SIG-M5 (cell line): ENCODE measurements at places on chromosomes 1 and 21.

- DNase-seq = no peak
Observed at GRCh38 chr1:75265792-75266191, 131.6 kb downstream of the LHX8 start.

DNA sequence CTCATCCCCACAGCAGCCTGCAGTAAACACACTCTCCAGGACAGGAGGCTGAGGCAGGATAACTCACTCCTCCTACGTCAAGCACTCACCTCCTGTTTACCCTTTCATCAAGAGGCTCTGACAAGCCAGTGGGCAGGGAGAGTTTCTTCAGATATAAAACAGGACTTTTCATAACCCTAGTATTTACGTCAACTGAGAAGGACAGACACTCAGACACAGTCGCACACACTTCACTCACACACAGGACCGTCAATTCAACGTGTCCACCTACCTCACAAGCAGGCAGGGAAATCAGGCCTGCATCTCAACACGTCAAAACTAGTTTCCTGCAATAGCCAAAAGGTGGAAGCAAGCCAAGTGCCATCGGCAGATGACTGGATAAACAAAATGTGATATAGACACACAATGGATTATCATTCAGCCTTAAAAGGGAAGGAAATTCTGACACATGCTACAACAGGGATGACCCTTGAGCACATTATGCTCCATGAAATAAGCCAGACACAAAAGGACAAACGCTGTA is 48.6 kb downstream of the ITPKB start:
- DNase-seq = no peak

DNA sequence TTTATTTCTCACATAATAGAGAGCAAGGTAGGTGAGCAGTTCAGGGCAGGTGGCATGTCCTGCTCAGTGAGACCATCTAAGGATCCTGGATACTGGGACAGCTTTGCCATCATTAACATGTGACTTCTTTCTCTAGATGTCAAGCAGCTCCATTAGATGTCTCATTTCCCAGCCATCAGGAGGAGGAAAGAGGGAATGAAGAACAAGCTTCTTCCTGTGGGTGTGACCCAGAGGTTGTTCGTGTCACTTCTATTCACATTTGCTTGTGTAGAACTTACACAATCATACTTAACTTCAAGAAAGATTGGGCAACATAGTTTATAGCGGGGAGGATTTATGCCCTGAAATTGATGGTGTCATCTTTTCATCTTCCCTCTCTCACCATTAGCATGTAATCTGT is 169.2 kb upstream of the B3GALT2 start:
- no peak for DNase-seq

- no peak for DNase-seq
Observed at GRCh38 chr1:7047866-7048265, 262.6 kb downstream of the CAMTA1 start.

GRCh38 chr1:41322835-41323234 is 38.4 kb upstream of the FOXO6 start:
- DNase-seq = no peak
